AG08396 (cell line): ENCODE measurements at places on chromosomes 2 and 18.

GRCh38 chr2:100744589-100744988 lies 75.3 kb upstream of the NPAS2 start:
- DNase-seq = no peak

DNA sequence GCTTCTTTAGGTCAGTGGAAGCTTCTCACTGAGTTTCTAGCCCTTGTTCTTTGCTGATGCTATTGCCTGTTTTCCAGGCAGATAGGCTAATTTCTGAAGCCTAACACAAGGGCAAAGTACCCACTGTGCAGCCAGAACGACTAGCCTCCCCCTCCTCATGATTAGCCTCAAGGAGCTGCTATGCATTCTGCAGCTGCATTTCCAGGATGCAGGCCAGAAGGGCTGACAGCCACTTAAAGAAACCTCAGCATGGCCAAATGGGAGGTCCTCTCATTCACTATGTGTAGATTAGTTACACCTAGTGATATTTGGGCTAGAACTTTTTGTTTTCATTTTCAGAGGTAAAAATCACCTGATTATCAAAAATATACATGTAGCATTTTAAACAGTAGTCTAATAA lies 216.0 kb downstream of the RAD51AP2 start:
- DNase-seq = no peak

DNA sequence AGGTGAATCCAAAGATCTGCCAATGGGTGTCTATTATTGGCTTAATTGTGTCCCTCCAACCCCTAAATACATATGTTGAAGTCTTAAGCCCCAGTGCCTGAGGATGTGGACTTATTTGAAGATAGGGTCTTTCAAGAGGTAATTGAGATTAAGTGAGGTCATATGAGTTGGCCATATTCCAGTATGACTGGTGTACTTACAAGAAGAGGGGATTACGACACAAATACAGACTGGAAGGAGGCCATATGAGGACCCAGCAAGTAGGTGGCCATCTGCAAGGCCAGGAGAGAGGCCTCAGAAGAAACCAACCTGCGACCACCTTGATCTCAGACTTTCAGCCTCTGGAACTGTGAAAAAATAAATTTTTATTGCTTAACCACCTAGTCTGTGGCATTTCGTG lies 121.1 kb upstream of the FN1 start:
- DNase-seq = no peak

GRCh38 chr2:121577381-121577780 lies 46.7 kb downstream of the RNU4ATAC start:
- no peak for DNase-seq

GRCh38 chr2:179773986-179774385 lies 87.4 kb downstream of the ZNF385B start:
- DNase-seq = no peak

GRCh38 chr2:26913606-26913998 lies 56.8 kb upstream of the MAPRE3 start:
- peak; percentile 24 for DNase-seq

- DNase-seq = peak; percentile 29
Observed at GRCh38 chr18:49647496-49648168, 85.8 kb downstream of the LIPG start.

DNA sequence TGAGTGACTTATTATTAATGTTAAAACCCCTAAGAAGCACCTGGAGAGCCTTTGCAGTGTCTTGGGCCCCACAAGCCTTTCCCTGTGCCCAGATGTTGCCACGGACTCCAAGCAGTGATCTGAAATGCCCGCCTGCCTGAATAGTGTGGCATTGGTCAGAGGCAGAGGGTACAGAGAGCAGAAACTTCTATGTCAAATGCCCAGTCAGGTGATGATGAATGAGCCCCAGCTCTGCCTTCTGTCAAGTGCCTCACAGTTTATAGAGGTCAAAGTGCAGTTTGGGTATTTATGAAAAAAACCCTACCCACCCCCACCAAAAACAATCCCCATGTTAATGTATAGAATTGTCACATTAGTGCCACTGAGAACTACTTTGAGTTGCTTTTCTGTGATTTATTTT lies 170.0 kb upstream of the SIX3 start:
- DNase-seq = no peak

DNA sequence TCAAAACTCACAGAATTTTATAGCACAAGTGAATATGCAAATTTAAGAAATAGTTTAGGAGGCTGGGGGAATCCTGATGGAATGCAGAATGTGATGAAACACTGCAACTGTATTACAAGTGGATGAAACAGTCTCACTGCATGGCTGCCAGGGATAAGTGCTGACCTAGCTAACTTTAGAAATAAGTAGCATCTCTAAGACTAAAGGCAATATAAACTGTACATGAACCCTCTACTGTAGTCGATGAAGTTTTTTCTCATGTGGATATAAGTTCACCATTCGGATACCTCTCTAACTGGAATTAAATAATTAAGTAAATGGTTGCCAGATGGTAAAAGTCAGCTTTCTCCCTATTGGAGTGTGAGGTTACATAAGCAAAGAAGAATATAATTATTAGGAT lies 777.8 kb upstream of the RAB6C start:
- no peak for DNase-seq

GRCh38 chr18:22914633-22915032 lies 18.5 kb upstream of the RBBP8 start:
- DNase-seq = no peak

DNA sequence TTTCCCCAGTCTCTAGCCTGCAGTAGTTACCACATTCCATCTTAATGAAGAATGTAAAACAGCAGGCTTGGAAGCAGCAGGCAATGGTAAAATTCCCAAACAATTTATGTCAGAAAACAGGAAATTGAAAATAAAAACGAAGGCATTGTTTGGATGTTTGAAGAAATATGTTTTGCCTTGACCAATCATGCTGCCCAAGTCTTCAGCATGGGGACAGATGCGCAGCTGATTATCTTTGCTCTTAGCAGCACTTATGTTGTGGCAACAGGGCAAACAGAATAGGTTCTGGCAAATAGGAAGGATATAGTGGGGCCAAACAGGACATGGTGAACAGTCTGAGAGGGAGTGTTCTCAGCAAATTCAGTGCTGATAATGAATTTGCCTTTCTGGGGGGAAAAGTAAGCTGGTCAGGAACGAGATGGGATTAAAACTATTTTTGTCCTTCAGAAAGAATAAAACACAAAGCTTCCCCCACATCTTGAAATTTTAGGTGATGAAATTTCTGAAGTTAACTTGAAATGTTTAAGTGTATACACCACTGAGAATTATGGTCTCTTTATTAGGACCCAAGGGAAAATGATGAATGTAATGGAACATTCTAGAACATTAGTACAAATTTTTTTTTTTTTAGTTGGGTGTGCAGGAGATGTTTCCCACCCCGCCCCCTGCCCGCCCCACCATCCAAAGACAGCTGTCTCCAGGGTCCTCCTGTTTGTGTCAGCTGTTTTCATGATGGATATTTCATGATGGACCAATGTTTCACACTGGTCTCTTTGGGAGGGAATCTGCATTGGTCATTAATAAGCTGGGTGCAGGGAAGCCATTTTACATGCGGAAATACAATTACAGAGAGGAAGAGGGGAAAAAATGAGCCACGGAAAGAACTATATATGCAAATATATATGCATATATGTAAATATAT lies 239.5 kb upstream of the REV1 start:
- DNase-seq = peak; percentile 24

- DNase-seq = peak; percentile 65
Observed at GRCh38 chr18:74597034-74597661, 522 bp upstream of the ZNF407 start.

- DNase-seq = no peak
Observed at GRCh38 chr2:233331536-233331935, 22.8 kb upstream of the DGKD start.

GRCh38 chr2:218505754-218506371 lies 62.3 kb downstream of the USP37 start:
- no peak for DNase-seq

DNA sequence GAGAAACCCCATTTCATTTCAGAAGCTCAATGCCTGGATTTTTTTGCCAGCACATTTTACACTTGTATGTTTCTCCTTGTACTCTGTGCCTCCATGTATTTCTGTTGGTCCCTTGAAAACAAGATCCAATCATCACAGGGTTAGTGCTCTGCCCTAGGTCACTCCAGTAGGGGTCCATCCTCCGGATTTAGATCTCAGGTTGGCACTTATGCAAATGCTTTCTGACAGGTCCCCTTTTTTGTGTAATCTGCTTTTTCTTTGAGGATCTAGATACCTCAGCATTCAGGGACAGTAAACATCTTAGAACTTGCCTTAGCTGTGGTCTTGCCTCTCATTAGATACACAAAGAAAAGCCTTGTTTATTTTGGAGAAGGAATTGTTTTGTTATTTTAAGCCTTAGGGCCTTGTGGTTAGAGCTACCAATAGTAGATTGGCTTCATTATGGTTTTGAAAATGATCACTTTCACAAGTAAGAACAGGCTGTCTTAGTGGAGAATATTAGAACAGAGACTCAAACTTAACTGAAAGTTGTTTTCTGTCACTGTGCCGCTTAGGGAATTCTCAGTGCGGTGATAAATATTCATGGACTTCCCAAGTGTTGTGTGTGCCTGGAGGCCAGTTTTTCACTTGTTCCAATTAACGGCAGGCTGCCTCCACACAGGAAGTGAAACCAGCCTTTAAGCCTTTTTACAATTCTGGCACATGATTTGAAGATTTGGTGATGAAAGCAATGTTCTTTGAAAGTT lies 7.8 kb downstream of the MERTK start:
- DNase-seq = no peak

- DNase-seq = peak; percentile 29
Observed at GRCh38 chr2:40103163-40103562, 324.1 kb upstream of the THUMPD2 start.

DNA sequence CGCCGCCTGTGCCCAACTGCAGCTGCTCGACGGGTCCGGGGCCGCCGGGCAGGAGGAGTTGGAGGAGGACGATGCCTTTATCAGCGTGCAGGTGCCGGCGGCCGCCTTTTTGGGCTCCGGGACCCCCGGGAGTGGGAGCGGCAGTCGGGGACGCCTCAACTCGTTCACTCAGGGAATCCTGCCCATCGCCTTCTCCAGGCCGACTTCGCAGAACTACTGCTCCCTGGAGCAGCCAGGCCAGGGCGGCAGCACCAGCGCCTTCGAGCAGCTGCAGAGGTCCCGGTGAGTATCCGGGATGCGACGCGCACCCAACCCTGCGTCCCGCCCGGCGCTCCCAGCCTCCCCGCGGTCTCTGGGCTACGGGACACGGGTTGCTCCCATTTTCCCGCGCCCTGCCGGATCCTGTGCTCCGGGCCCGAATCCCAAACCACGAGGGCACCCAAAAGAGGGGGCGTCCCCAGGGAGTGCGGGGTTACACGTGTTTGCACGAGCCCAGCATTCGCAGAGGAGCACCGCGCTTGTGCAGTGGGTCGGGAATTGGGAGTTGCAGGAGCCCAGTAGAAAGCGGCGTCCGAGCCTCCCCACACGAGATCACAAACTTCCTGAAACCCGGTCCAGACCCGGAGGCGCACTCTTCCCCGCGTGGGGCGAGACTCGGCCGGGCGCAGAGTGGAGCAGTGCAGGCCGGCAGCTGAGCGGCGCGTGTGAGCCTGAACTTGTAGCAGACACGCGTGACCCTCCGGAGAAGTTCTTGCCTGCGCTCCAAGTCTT lies 1.2 kb downstream of the CABLES1 start:
- DNase-seq = peak; percentile 70

- no peak for DNase-seq
Observed at GRCh38 chr18:23138471-23138870, 3.2 kb downstream of the CABLES1 start.

GRCh38 chr18:48962252-48962993 lies 11.7 kb upstream of the SMAD7 start:
- no peak for DNase-seq

DNA sequence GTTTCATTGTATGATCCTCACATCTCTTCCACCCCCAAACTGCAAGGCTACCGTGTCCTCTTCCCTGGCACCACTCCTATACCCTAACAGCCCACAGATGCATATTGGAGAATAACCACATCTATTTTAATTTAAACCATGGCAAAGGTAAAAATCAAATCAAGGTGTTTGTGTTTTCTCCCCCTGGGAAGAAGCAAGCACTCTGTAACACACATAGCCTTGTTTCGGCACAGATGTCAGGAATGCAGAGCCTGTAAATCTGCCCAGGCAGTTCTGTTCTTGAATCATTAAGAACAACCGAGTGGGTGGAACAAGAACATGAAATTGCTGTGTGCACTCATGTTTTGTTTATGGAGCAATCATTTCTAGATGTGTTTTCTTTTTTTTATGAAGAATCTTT lies 6.8 kb upstream of the COX7A2L start:
- DNase-seq = no peak

DNA sequence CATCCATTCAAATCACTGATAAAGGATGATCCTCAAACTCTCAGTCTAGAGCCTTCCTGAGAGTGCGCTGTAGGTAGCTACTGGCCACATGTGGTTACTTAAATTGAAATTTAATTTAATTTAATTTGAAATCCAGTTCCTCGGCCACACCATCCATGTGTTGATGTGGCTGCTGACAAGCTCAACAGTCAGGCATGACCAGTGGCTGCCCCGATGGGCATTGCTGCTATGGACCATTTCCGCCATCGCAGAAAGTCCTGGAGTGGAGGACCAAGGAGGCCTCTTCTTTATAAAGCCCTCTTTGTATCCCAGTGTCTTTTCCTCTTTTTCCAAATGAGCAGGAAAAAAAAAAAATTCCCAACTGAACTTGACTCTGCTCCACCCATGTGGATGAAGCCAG lies 100.6 kb downstream of the HDAC4 start:
- DNase-seq = no peak

DNA sequence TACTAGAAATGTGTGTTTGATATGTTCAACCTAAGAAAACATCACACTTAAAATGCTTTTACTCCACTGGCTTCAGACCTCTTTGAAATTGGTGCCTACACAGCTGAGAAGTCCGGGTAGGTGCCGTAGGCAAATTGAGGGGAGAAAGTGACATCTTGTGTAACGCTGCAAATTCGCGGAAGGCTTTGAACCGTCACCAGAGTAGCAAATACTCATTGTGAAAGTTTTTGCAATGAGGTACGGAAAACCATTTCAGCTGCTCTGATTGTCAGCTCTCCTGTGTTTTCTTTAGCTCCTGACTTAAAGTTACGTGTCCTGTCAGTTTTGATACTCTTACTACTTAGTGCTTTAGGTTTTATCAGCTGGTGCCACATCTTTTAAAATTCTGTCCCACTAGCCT lies 224.5 kb downstream of the FAM210A start:
- no peak for DNase-seq

DNA sequence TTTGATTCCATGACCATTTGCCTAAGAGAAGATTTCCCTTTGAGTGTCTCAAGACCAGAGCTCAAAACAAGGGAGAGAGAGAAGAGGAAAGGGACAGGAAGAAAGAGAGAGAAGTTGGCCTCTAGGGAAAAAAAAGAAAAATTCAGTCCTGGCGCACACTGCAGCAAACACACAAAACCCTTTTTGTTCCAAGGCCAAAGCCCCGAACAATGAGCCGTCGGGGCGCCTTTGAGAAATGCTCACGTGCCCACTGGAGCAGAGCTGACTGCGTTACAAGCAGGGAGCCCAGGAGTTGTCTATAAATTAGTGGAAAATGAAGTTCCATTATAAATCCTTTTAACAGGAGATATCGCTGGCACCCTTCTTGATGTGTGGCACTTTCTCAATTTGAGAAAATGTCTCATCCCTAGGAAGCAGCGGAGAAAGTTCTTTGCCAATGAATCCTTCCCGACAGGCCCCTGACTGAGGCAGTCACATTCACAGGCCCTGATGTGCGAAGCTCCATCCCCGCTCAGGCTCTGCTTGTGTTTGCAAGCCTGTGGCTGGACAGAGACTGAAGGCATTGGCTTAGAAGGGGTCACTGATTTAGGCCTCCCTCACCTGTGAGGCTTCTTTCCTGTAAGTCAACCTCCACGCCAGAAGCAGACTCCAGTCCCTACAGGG lies 32.1 kb upstream of the NCKAP5 start:
- DNase-seq = no peak
